Endodermal cell (in vitro differentiated cells): ENCODE measurements at places on chromosomes 3 and 15. TPM values are rescaled to one million over a fixed set of nuclear protein-coding genes. Genes with fewer than 3 reads are reported as not detected.

The SERINC4 gene
- total RNA-seq, result 0.16 and 0.18 TPM in 2 replicates

GRCh38 chr3:100437721-100438622, 36.6 kb downstream of the LNP1 start:
- no peak for DNase-seq

GRCh38 chr3:16548721-16549120, 35.2 kb upstream of the RFTN1 start:
- DNase-seq, result no peak

The CHRM5 gene
- not detected in 3 replicates for total RNA-seq

- DNase-seq, result no peak
These were observed 219.3 kb upstream of the COL8A1 start for GRCh38 chr3:99419116-99419515.

- no peak for DNase-seq
These were observed 172.6 kb upstream of the FAM3D start for GRCh38 chr3:58839187-58839586.

DNA sequence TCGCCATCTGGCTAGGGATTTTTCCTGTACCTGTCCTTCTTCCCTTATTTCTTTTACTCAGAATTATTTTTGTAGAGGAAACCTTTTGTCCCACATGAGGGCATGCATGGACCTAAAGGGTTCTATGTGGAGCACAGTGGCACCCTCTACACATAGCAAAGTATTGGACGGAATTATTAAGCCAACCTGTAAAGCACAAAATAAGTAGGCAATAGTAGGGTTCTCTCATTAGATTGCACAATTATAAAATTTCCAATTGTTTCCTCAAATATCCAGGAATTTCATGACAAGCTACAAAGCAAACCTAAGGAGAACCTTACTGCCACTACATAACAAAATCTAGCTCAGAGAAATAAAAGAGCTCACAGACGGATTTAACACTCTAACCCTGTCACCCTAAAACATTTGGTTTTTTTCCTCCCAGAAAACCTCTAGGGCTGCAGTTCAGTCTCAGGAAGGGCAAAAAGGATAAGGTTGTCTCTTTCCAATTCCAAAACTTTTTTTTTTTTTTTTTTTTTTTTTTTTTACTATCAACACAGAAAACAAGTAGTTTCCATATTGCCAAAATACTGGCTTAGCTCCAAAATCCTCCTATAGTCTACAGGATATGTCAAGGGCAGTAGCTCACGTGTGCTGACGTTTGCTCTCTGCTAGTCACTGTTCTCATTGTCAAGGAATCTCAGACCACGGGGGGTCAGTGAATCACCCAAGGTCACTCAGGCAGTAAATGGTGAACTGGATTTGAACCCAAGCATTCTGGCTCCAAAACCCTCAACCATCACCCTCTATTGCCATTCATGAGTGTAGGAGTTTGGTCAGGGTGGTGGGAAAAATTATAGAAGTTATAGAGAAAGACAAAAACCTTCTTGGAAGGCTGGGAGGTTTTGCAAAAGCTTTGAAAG, 52.3 kb downstream of the NCEH1 start:
- peak; percentile 62 for DNase-seq

The CPA3 gene
- total RNA-seq, result not detected in 3 replicates

The KY gene
- not detected in 2 replicates for total RNA-seq

The BUB1B gene
- 58.6 and 74.0 TPM in 2 replicates for total RNA-seq

GRCh38 chr3:186929186-186929585, 1.1 kb upstream of the ST6GAL1 start:
- no peak for DNase-seq

DNA sequence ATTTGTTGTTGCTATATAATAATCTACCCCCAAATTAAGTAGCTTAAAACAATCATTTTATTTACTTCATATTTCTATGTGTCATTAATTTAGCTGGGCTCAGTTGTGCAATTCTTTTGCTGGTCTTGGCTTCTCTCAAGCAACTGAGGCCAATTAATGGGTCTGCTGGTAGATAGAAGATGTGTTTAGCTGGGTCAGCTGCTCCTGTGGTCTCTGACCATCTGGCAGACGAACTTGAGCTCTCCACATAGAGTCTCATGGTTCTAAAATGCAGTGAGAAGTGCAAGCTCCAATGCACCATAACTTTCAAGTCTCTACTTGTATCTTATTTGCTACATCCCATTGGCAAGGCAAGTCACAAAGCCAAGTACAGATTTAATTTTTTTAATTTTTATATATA, 515.6 kb downstream of the ZIC1 start:
- no peak for DNase-seq

GRCh38 chr3:45701172-45701867, 12.1 kb downstream of the SACM1L start:
- DNase-seq, result peak; percentile 66

The NSUN3 gene
- 14.1 to 22.6 TPM (median 21.9 TPM) in 3 replicates for total RNA-seq

DNA sequence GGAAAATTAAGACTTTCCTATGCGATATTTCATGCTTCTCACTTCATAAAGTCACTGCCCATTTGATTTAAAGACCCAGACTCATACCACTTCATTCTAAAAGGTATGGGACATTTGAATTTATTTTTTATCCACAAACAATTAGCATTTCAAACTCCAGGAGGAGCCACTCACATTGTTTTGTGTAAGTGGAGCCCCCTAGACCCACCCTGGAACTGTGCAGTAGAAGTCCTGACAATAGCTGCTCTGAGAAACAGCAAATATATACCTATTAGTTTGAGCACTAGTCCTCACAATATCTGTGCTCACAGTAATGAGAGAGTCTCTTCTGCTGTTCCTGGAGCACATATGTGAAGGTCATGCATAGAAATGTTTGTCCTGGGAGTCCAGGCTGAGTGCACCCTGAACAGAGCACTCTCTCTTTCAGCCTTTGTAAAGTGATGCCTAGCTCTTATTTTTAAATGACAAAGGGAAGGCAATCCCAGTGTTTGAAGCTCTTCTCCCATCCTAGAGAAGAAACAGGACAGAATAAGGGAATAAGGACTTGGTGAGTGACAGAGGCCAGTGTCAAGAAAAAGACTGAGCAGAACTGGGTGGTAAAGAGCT, 127.5 kb upstream of the STRIT1 start:
- DNase-seq, result no peak

GRCh38 chr3:42667096-42667522, 13.6 kb downstream of the ZBTB47 start:
- no peak for DNase-seq

DNA sequence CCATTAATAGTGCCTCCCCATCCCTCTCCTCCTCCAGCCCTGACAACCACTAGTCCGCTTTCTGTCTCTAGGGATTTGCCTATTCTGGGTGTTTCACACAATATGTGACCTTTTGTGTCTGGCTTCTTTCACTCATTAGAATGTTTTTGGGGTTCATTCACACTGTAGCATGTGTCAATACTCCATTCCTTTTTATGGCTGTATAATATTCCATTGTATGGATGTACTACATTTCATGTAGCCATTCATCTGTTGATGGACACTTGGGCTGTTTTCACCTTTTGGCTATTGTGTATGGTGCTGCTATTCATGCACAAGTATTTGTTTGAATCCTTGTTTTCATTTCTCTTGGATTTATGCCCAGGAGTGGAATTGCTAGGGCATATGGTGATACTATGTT, 16.5 kb downstream of the GRK7 start:
- no peak for DNase-seq

- no peak for DNase-seq
These were observed 28.6 kb downstream of the AP3S2 start for GRCh38 chr15:89864958-89865739.

The POLQ gene
- total RNA-seq, result 10.1 and 12.6 TPM in 2 replicates

DNA sequence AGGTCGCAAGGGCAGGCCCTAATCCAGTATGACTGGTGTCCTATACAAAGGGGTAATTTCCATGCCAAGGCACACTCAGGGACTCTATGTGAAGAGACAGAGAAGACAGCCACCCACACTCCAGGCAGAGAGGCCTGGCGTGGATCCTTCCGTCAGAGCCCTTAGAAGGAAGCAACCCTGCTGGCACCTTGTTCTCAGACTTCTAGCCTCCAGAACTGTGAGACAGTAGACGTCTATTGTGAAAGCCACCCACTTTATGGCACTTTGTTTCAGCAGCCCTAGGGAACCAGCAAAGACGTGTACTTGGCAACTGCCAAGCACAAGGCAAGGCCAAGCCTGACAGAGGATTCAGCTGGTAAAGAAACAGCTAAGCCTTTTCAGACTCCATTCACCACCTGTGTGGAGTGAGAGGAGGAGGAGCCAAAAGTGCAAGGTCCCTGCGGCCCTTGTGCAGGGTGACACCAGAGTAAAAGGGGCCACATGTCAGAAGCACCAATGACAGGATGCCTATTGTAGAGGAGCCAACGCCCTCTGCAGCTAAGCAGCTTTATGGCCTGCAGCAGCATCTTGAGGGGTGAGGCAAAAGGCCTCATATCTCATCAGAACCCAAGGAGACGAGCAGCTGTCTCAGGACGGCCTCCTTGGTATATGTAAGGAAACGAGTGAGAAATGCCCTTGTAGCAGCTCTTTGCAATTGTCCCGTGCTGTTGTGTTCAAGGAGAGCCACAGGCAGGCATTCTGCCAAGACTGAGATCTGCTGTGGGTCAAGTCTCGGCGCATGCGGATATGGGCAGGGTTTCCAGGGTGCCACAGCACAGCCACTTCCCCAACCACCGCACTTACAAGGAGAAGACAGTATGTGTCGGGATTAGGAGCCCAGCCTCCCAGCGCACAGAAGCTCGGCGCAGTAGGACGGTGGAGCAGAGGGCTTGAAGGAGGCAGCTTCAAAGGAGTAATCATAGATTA, 121.5 kb upstream of the LIPC start:
- DNase-seq, result no peak

DNA sequence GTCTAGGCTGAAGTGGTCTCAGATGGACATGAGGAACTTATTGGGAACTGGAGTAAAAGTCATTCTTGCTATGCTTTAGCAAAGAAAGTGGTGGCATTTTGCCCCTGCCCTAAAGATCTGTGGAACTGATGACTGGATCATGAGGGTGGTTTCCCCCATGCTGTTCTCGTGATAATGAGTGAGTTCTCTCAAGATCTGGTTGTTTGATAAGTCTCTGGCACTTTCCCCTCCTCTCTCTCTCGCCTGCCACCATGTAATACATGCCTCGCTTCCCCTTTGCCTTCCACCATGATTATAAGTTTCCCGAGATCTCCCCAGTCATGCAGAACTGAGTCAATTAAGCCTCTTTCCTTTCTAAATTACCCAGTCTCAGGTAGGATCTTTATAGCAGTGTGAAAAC, 11.5 kb upstream of the MLF1 start:
- DNase-seq, result no peak

DNA sequence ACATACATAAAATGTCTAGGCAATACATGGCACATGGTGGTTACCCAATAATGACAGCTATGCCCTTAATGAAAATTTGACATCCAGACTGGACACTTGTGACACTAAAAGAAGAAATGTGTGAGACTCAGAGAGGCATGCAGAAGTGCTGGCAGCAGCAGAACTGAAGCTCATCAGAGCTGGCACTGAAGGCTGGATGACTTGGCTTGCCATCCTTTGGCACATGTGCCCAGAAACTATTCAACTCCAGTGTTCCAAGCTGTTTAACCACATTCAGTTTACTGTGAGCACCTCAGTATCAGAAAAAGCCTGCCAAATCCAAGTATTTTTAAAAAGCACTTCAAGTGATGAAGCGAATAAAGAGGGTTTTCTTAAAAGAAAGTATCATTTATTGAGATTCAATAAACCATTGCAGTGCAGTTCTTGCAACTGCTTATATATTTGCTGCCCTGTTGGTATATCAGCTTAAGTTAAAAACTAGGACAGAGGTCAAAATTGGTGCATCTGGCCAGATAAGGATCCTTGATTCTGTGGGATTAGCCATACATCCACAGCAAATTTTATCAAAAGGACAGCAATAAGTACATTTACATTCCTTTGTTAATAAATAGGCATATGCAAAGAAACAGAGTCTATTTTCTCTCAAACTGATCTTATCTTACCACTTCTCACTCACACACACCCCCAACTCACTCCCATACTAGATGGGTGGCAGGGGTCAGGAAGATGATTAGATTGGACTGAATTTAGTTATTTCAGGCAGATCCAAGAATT, 15.8 kb downstream of the IGSF11 start:
- no peak for DNase-seq

DNA sequence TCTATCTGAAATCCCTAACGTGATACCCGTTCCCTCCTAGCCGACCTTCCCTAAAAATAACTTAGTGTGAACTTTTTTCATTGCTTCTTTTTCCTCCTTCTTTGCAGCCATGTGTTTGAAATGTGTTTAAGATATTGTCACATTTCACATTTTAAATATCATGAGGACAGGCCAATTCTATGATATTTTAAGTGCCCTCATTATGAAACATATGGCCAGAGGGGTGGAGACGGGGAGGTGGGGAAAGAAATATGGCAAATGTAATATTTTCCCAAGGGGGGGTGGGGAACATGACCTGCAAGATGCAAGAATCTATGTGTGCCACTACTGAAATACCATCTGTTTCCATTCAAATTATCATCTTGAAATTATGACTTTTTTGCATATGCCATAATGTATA, 1039.2 kb downstream of the AGBL1 start:
- DNase-seq, result no peak

- DNase-seq, result no peak
These were observed 600.4 kb downstream of the GRM7 start for GRCh38 chr3:7461202-7461825.

The TM6SF1 gene
- 1.9 to 2.0 TPM (median 2.0 TPM) in 3 replicates for total RNA-seq

- DNase-seq, result no peak
These were observed 265.1 kb downstream of the CTNNB1 start for GRCh38 chr3:41464401-41464800.

The ATP13A5 gene
- total RNA-seq, result 0.43 and 0.59 TPM in 2 replicates

- DNase-seq, result no peak
These were observed 4.7 kb downstream of the SMAD3 start for GRCh38 chr15:67070150-67070549.

The KCNH8 gene
- total RNA-seq, result 12.0 to 22.4 TPM (median 13.0 TPM) in 3 replicates

DNA sequence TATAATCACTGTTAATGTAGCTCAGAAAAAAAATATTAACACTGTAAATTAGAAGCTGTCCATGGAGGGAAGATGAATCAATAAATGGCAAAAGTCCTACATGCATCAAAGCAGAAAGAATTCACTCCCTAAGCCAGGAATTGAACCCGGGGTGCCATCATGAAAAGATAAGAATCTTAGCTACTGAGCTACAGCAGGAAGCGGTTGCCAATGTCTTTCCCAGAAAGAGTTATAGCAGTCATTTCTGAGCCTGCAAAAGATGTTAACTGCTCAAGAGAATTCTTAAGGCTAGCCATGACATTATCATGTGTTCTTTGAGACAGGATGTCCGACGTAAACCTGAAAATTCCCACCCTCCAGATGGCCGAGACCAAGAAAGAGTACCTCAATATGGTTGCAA, 47.4 kb upstream of the MKRN3 start:
- no peak for DNase-seq

DNA sequence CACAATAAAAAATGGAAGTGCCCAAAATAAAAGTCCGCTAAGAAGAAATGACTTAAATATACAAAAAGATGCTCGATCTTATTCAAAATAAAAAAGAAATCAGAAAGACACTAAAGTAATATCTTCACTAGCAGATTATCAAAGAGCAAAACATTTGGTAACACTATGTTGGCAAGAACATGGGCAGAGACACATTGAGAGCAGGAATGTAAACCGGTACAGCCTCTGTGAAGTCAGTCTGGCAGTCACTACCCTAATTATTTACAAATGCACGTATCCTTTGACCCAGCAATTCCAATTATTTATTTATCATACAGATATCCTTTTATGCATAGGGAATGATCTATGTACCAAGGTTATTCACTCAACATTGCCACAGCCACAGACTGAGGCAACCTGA, 34.5 kb downstream of the TBL1XR1 start:
- DNase-seq, result no peak

The MINAR1 gene
- 0.52 and 1.1 TPM in 2 replicates for total RNA-seq
